ENCODE measurements at places on chromosomes 6 and 20.
A peak's percentile ranks its signal among the peaks of the same experiment; 100 is the strongest.

GRCh38 chr6:33207552-33208090, 679 bp upstream of the RING1 start:
- no peak for DNase-seq

GRCh38 chr6:130412556-130413290, 46.9 kb downstream of the TMEM200A start:
- DNase-seq, result no peak

DNA sequence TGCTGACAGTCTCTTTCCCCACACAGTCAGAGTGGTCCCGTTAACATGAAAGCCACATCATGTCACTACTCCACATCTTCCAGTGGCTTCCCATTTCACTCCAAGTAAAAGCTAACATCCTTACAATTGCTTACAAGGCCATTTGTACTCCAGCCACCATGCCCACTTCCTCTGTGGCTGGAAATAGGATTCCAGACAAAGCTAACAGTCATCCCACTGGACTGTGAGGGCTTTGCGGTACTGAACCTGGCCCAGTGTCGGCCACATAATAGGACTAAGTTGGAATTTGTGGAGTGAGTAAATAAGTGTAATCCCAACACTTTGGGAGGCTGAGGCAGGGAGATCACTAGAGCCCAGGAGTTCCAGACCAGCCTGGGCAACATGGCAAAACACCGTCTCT, 10.9 kb downstream of the CCM2L start:
- no peak for DNase-seq

- DNase-seq, result no peak
Measured at GRCh38 chr20:5135363-5136012, 8.7 kb downstream of the CDS2 start.

GRCh38 chr20:46051556-46052308, 22.7 kb downstream of the SLC12A5 start:
- peak; percentile 5 for DNase-seq

- no peak for DNase-seq
Measured at GRCh38 chr6:90586546-90586835, 381 bp downstream of the MAP3K7 start.

DNA sequence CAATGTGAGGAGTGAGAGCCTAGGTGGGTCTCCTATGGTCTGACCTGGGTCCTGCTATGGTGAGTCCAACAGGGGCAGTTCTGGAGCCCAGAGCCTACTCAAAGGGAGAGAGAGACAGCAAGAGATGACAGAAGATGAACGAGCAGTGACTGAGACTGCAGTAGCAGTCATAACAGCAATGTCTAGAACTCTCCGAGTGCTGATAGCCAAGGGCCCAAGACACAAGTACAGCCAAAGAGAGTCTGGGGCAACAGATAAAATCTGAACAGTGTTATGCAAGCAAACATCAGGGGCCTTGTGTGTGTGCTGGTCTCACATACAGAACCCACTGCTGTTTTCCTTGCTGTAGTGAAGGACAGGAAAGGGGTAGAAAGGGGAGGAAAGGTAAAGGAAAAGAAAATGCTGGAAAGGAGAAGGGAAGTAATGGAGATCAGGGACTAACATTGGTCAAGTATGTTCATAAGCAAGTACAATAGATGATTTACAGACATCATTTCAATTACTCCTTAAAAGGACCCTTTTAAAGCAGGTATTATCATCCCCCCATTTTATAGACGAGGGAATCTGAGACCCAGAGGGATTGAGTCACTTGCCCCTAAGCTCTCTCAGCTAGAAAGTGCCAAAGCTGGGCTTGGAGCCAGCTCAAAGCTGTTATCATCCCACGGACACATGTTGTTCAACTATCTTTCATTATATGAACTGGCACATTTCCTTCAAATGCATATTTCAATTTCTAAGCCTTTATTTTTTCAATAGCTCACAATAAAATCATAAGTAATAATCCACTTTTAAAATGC, 182.3 kb upstream of the RAB32 start:
- no peak for DNase-seq

- no peak for DNase-seq
Measured at GRCh38 chr6:75926293-75927168, 145.9 kb downstream of the IMPG1 start.

DNA sequence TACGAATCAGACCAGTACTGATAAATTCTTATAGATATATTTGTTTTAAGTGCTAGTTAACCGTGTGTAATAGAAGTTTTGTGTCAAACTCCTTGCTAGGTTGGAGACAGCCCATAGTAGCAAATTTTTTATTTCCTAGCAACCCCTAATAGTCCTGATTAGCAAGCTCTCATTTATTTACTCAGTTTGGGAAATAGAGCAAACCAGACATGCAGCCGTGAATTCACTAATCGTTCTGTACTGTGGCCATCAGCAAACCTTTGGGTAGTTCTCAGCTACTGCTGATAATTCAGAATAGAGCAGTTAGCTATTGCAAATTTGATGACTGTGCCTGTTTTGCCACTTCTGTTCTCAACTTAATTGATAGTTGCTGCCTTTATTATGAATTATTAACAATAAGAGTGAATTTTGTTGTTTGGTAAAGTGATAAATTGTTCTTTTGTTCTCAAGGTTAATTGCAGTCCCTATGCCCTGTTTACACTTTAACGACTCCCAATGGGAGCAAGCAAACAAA, 215.8 kb downstream of the GRM1 start:
- DNase-seq, result no peak

DNA sequence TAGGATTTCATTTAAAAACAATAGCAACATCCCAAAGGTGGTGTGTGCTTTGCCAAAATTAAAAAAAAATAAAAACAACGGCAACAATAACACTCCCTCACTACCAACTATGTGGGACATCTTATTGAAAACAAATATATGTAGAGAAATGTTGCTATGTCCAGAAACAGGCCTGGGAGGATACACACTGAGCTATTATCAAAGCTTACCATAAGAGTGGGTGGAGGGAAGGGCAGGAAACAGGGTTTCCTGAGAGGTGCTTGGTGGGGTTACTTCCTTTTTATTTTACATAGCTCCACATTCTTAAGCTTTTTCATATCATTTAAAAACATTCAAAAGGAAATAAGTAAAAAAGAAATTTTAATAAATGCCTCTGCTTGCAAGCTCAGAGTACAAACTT, 150.0 kb upstream of the RIPOR2 start:
- no peak for DNase-seq

- DNase-seq, result no peak
Measured at GRCh38 chr6:73932866-73933265, 236.9 kb downstream of the CD109 start.

DNA sequence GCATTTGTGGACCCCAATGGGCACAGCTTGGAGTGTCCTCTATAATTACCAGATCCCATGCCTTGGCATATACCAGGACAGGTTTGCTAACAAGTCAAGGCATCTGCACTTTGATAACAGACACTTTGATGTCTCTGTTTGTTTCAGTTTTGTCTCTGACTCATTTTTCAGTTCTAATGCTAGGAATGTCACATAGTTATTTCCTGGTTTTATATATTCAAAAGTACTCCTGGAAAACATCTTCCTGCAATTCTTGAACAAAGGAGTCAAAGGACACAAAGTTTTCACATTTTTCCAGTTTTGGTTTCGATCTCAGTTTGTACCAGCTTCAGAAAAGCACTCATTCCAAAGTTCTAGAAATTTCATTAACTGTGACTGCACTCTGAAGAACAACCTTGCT, 188.1 kb downstream of the FOXC1 start:
- no peak for DNase-seq

- no peak for DNase-seq
Measured at GRCh38 chr20:2902291-2902690, 29.0 kb downstream of the PTPRA start.

- no peak for DNase-seq
Measured at GRCh38 chr6:42093582-42094329, 43.4 kb downstream of the TAF8 start.

DNA sequence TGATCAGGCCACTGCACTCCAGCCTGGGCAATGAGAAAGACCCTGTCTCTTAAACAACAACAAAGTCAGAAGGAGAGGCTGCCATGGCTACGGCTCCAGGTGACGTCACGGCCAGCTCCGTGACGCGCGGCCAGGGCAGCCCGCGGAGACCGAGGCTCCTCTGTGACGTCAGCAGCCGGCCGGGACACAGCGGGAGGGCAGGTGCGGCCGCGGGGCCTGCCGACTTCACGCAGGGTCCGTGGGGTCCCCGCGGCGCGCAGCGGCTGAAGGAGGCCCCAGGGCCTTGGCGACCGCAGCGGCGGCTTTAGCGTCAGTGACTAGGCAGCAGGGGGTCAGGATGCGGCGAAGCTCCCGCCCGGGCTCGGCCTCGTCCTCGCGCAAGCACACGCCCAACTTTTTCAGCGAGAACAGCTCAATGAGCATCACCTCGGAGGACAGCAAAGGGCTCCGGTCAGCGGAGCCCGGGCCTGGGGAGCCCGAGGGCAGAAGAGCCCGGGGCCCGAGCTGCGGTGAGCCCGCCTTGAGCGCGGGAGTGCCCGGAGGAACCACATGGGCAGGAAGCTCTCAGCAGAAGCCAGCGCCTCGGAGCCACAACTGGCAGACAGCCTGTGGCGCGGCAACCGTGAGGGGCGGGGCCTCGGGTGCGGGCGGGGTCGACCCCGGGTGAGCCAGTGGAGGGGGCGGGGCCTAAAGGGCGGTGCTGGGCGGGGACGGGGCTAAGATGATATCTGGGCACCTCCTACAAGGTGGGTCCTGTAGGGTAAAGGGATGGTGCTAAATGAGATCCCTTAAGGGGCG, at the start of gene SPAG4:
Gene SPAG4, plus strand, starts transcription at position 163 of the 798 bp plus-strand sequence. Its CDS starts 175 bp downstream, at position 338.
- DNase-seq, result peak; percentile 100

- DNase-seq, result no peak
Measured at GRCh38 chr6:2917801-2918445, 14.8 kb upstream of the SERPINB9 start.

- DNase-seq, result no peak
Measured at GRCh38 chr20:47205577-47206123, 150.8 kb downstream of the ZMYND8 start.

DNA sequence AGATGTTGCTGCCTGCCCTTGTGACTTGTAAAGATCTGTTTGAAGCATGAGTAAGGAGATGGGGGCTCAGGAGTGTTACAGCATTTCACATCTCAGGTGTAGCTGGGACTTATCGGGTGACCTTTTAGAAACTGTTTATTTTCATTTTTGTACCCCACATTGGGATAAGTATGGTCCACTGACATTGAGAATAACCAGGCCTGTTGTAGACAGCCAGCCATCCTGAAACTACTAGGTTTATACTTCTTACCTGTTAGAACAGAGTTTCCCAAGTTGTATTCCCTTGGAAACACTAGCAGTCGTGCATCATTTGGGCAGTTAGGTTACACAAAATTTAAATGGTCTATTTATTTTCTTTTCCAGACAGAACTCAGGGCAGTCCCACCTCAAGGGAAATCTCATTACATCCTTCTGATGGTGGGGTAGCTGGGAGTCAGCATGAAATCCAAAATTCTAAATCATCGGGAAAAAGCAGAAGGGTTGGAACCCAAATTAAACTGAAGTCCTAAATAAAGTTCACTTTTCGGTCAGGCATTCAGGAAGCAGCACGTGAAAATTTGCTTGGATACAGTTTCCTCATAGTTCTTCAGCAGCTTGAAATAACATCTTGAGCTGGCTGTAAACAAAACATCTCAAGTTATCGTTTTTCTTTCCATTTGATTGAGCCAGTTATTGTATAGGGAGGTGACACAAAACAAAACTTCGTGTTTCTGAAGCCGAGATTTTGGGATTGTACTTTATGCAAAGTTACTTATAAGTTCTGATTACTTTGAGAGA, 30.5 kb downstream of the FOXO3 start:
- no peak for DNase-seq

GRCh38 chr20:47972916-47973309, 187.6 kb upstream of the SULF2 start:
- DNase-seq, result no peak

- no peak for DNase-seq
Measured at GRCh38 chr6:57195457-57195856, 23.3 kb downstream of the BAG2 start.

- no peak for DNase-seq
Measured at GRCh38 chr20:34976286-34976685, 20.6 kb downstream of the MYH7B start.

- DNase-seq, result peak; percentile 86
Measured at GRCh38 chr20:32474967-32475811, 109.9 kb downstream of the NOL4L start.

DNA sequence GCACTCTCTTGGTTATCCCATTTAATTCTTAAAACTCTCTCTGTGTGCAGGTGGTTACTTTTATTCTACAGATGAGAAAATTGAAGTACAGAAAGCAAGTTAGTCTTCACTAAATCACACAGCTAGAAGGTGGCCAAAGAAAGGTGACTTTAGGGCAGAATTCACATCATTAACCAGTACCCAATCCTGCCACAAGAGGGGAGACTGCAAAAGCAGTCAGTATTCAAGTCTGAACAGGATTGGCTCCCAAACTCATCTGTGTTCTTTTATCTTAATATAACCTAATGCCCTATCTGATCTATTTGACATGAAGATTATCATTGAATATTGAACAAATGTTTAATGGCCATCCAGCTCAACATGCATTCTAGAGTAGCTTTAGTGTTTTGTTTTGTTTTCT, 225.3 kb upstream of the FAM83B start:
- DNase-seq, result no peak

- no peak for DNase-seq
Measured at GRCh38 chr6:92479831-92480230, 939.5 kb downstream of the EPHA7 start.

DNA sequence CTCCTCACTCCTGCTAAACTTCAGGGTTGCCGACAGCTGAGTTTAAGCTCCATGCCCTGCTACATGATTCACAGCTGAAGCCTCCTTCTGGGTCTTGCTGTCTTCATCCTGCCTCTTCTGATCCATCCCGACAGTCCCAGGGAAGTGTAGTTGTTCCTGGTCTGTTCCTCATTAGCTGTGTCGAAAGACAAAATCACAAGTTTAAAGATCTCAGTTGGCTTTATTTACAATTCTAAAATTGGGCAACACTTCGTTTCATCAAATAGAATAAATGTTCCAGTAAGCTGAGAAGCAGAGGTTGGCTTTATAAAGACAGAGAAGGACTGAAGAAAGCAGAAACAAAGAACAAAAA, 4.1 kb upstream of the SLC2A10 start:
- DNase-seq, result no peak

DNA sequence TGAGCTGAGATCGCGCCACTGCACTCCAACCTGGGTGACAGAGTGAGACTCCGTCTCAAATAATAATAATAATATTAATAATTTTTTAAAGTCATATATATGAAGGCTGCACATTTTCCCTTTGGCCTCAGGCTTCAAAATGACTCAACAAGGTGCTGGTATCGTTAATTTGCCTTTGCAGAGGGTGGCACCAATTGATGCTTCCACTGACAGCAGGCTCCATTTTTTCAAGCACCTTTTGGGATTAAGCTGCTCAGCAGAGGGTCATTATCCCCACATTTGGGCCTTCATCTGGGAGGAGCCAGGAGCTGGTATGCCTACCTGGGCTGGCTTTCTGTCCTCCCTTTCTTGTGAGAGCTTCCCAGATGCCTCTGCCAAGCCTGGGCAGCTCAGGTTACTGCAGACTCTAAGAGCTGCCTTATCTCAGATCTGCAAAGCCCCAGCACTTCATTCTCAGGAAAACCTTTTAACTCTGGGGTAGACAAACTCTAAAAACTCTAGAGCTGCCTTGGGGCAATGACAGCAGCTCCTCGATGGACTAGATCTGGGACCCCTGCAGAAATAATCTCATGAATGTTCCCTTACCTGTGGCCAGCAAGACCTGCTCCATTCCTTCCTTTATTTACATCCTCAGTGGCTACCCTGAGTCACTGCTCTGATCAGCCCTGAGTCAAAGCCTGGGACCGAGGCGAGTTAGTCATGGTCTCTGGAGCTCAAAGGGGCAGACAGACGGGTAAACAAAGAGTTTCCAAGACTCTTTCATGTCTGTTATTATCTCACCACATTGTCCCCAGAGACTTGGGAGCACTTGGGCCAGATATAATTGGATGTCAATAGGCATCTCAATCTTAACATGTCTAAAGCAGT, 80.0 kb upstream of the EYA2 start:
- DNase-seq, result peak; percentile 49
